ENCODE measurements at places on chromosomes 12 and 14. TPM values are rescaled to one million over a fixed set of nuclear protein-coding genes. Genes with fewer than 3 reads are reported as not detected.

- H3K4me3 ChIP-seq: peak overlapping the region; percentile 45
- H3K4me1 ChIP-seq: peaks cover 98% of the 10 kb centered on the region
- no peak for DNase-seq
- H3K36me3 ChIP-seq: no peaks in the 10 kb centered on the region
These were observed 10.9 kb downstream of the HDAC7 start for GRCh38 chr12:47808574-47809365.

DNA sequence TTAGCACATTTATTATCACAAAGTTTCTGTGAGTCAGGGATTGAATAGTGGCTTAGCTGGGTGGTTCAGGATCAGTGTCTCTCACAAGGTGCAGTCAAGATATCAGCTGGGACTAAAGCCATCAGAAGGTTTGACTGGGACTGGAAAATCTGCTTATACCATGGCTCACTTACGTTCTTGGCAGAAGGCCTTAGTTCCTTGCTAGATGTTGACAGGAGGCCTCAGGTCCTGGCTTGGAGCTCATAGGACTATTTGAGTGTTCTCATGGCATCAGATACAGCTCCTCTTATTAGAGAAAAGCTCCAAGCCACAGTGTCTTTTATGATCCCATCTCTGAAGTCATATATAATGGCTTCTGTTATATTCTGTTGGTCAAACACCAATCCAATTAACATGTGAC is 127.3 kb downstream of the SLC6A15 start:
- no peak overlapping the region for H3K27ac ChIP-seq
- H3K4me1 ChIP-seq: no peaks in the 10 kb centered on the region
- DNase-seq: no peak
- H3K36me3 ChIP-seq: no peaks in the 10 kb centered on the region
- H3K27me3 ChIP-seq: no peaks in the 10 kb centered on the region

GRCh38 chr14:35653045-35653444 is 119.1 kb downstream of the INSM2 start:
- H3K27ac ChIP-seq: no peak overlapping the region
- H3K27me3 ChIP-seq: no peaks in the 10 kb centered on the region
- H3K4me1 ChIP-seq: no peaks in the 10 kb centered on the region
- peaks cover 64% of the 10 kb centered on the region for H3K36me3 ChIP-seq
- DNase-seq: no peak

- H3K4me3 ChIP-seq: no peak overlapping the region
- no peaks in the 10 kb centered on the region for H3K4me1 ChIP-seq
- peaks cover 14% of the 10 kb centered on the region for H3K27me3 ChIP-seq
- H3K27ac ChIP-seq: no peak overlapping the region
- H3K36me3 ChIP-seq: no peaks in the 10 kb centered on the region
- DNase-seq: no peak
These were observed 31.9 kb downstream of the SERPINA3 start for GRCh38 chr14:94644102-94644535.

DNA sequence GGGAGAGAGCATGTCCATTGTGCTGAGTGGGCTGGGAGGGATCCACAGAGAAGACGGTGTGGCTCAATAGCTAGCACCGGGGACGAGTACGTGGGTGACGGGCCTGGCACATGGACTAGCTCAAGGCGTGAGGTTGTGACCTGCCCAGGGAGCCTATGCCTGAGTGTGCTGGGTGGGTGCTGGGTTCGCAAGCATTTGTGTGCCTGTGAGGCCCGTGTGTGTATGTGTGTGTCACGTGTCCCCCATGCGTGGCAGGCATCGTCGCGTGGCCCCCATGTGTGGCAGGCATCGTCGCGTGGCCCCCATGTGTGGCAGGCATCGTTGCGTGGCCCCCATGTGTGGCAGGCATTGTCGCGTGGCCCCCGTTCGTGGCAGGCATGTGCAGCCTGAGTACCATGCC is 109.2 kb downstream of the TMEM121 start:
- H3K36me3 ChIP-seq: no peaks in the 10 kb centered on the region
- peaks cover 1% of the 10 kb centered on the region for H3K27me3 ChIP-seq
- H3K4me1 ChIP-seq: no peaks in the 10 kb centered on the region

GRCh38 chr12:12927211-12928079 is 24.5 kb downstream of the GPRC5D start:
- H3K27me3 ChIP-seq: no peaks in the 10 kb centered on the region
- DNase-seq: peak; percentile 66
- H3K36me3 ChIP-seq: peaks cover 7% of the 10 kb centered on the region
- peak overlapping the region; percentile 68 for H3K4me3 ChIP-seq
- H3K27ac ChIP-seq: peak overlapping the region; percentile 70

DNA sequence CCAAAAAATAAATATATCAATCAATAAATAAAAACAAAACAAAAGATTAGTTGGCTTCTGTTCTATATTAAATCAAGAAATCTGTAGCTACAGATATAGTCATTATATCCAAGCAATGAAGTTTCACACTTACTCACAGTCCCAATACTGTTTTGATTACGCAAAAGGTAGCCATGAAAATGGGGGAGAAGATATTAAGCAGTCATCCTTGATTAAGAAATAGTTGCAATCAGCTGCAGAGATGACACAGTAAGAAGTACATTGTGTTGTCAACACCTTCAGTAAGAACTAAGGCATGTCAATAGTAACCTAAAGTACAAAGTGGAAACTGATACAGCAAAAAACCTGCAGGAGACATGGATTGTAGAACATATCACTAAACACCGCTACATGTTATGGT is 11.0 kb upstream of the RHOJ start:
- H3K27me3 ChIP-seq: no peaks in the 10 kb centered on the region
- no peak overlapping the region for H3K4me3 ChIP-seq
- DNase-seq: no peak
- H3K27ac ChIP-seq: no peak overlapping the region
- H3K4me1 ChIP-seq: peaks cover 5% of the 10 kb centered on the region
- no peaks in the 10 kb centered on the region for H3K36me3 ChIP-seq

- no peak overlapping the region for H3K4me3 ChIP-seq
- H3K27ac ChIP-seq: no peak overlapping the region
- DNase-seq: no peak
- peaks cover 20% of the 10 kb centered on the region for H3K36me3 ChIP-seq
- H3K27me3 ChIP-seq: no peaks in the 10 kb centered on the region
- peaks cover 38% of the 10 kb centered on the region for H3K4me1 ChIP-seq
These were observed 71.2 kb downstream of the RIN3 start for GRCh38 chr14:92584816-92585215.

DNA sequence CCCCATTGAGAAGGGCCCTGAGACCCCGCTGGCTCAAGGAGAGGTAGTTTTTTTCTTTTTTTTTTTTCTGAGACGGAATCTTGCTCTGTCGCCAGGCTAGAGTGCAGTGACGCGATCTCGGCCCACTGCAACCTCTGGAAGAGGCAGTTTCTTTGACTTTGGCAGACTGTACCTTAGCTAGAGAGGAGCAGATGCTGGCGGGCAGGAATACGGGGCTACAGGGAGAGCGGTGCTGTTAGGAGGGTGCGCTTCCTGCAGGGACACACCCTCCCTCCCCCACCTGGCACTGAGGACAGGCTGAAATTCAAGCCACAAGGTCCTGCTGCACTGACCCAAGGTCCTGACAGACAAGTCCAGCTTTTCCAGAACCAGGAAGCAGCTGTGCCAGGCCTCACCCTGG is 32.2 kb upstream of the NUDT14 start:
- H3K27ac ChIP-seq: no peak overlapping the region
- peaks cover 62% of the 10 kb centered on the region for H3K36me3 ChIP-seq
- no peak for DNase-seq
- no peaks in the 10 kb centered on the region for H3K27me3 ChIP-seq
- H3K4me1 ChIP-seq: peaks cover 5% of the 10 kb centered on the region
- H3K4me3 ChIP-seq: no peak overlapping the region

DNA sequence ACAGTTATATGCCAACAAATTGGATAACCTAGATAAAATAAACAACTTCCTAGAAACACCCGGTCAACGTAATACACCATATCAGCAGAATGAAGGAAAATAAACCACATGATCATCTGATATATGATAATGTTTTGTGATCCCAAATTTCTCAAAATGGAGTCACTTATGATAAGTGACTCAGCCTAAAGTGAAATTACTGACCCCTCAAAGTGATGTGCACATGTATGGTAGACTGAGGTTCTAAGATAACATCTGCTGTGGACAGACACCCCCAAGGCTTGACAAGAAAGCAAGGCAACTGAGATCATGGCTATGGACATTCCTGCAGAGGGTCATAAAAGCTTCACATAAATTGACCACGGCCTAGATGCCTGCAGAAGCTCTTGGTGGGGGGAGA is 105.1 kb upstream of the DCN start:
- H3K27me3 ChIP-seq: no peaks in the 10 kb centered on the region

- H3K4me3 ChIP-seq: no peak overlapping the region
- H3K27me3 ChIP-seq: peaks cover 39% of the 10 kb centered on the region
- H3K27ac ChIP-seq: no peak overlapping the region
- H3K36me3 ChIP-seq: no peaks in the 10 kb centered on the region
These were observed 75.0 kb upstream of the SLC24A4 start for GRCh38 chr14:92247947-92248346.

DNA sequence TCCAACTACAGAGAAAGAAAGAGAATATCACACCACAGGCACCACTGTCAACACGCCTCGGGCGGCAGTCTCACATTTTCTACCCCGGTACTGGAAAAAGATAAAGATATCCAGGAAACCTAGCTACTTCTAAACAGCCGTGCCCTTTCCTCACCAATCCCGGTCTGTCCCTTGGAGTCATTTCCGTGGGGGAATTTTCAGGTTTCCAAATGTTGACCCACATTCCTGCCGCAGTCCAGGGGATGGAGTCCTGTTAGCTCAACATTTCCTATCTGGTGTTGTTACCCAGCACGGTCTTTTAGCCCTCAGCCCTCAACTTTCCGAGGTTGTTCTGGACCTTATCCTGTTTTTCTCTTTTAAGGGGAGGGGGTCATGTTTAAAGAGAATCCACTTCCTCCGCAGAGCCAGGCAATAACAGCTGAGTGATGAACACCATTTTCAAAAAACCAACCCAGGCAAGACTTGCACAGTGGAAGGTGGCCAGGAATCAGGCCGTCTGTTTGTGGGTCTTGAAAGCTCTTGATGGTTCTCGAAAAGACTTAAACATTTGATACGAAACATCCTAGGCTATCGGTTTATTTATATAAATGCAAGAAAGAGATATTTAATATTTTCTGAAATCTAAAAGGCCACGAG is 4.6 kb downstream of the SSH1 start:
- H3K4me3 ChIP-seq: peak overlapping the region; percentile 45
- H3K27me3 ChIP-seq: no peaks in the 10 kb centered on the region
- H3K27ac ChIP-seq: peak overlapping the region; percentile 98

DNA sequence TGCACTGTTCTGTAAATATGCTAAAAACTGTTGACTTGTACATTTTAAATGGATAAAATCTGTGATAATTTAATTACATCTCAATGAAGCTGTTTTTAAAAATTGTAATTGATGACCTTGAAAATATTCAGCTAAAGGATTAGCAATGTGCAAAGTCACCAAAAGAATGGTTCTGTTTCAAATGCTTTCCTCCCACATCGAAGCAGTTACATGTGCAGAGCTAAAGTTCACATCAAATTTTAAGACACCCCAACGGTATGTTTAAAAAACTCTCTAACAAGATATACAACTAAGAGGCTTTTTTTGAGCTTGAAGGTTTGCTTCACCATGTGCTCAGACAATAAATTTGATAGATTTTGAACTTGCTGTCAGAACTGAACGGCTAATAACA is 114.6 kb upstream of the KRAS start:
- DNase-seq: no peak
- H3K27me3 ChIP-seq: no peaks in the 10 kb centered on the region
- H3K4me3 ChIP-seq: no peak overlapping the region
- no peaks in the 10 kb centered on the region for H3K4me1 ChIP-seq
- no peaks in the 10 kb centered on the region for H3K36me3 ChIP-seq

- no peak overlapping the region for H3K27ac ChIP-seq
- H3K4me3 ChIP-seq: no peak overlapping the region
- H3K4me1 ChIP-seq: no peaks in the 10 kb centered on the region
- no peaks in the 10 kb centered on the region for H3K36me3 ChIP-seq
- no peaks in the 10 kb centered on the region for H3K27me3 ChIP-seq
These were observed 13.5 kb upstream of the KRT8 start for GRCh38 chr12:52918351-52918750.

- no peak overlapping the region for H3K27ac ChIP-seq
- no peaks in the 10 kb centered on the region for H3K4me1 ChIP-seq
- no peaks in the 10 kb centered on the region for H3K27me3 ChIP-seq
- no peak for DNase-seq
- no peaks in the 10 kb centered on the region for H3K36me3 ChIP-seq
These were observed 20.6 kb downstream of the FAM186A start for GRCh38 chr12:50375802-50376201.

- H3K27me3 ChIP-seq: no peaks in the 10 kb centered on the region
- H3K36me3 ChIP-seq: peaks cover 50% of the 10 kb centered on the region
- peak overlapping the region; percentile 91 for H3K27ac ChIP-seq
- H3K4me3 ChIP-seq: no peak overlapping the region
These were observed 65.0 kb downstream of the RFLNA start for GRCh38 chr12:124359671-124360581.

- H3K4me3 ChIP-seq: no peak overlapping the region
- H3K4me1 ChIP-seq: no peaks in the 10 kb centered on the region
- no peak for DNase-seq
- H3K27ac ChIP-seq: no peak overlapping the region
These were observed 372.8 kb downstream of the TMEM132D start for GRCh38 chr12:129530984-129531383.

GRCh38 chr12:128385736-128386135 is 118.8 kb downstream of the TMEM132C start:
- peaks cover 10% of the 10 kb centered on the region for H3K4me1 ChIP-seq
- no peak for DNase-seq
- H3K4me3 ChIP-seq: no peak overlapping the region
- H3K27me3 ChIP-seq: peaks cover 98% of the 10 kb centered on the region
- no peak overlapping the region for H3K27ac ChIP-seq
- no peaks in the 10 kb centered on the region for H3K36me3 ChIP-seq

DNA sequence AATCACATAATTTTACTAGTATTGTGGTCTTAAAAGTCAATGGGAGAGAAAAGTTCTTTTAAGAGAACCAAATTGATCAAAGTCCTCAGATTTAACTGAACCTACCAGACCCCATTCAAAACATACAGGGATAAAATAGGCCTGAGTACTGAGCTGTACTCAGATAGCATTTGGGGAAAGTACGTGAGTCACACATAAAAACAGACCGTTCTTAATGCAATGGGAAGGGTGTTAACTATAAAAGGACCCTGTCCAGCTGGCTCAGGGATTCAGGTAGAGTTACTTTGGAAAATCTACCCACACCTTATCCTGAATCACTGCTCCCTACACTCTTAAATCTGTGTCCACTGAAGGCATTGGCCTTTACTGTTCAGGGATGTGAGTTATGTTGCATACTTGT is 78.0 kb downstream of the PTPN21 start:
- no peaks in the 10 kb centered on the region for H3K27me3 ChIP-seq
- no peak overlapping the region for H3K4me3 ChIP-seq
- peaks cover 44% of the 10 kb centered on the region for H3K4me1 ChIP-seq
- H3K36me3 ChIP-seq: peaks cover 75% of the 10 kb centered on the region
- no peak for DNase-seq

- no peaks in the 10 kb centered on the region for H3K27me3 ChIP-seq
- no peak for DNase-seq
- H3K27ac ChIP-seq: no peak overlapping the region
- H3K36me3 ChIP-seq: peaks cover 32% of the 10 kb centered on the region
These were observed 15.5 kb downstream of the REM2 start for GRCh38 chr14:22898302-22899090.

The GALNT8 gene
- total RNA-seq: 1.5 TPM

The EMC9 gene
- 14.5 TPM for total RNA-seq

The ARF3 gene
- total RNA-seq: 49.6 TPM

The CLEC2A gene
- not detected for total RNA-seq

Measured in left ventricle myocardium inferior (tissue), 1 donor.